ENCODE measurements at places on chromosomes 3 and 15.
A peak's percentile ranks its signal among the peaks of the same experiment; 100 is the strongest.

DNA sequence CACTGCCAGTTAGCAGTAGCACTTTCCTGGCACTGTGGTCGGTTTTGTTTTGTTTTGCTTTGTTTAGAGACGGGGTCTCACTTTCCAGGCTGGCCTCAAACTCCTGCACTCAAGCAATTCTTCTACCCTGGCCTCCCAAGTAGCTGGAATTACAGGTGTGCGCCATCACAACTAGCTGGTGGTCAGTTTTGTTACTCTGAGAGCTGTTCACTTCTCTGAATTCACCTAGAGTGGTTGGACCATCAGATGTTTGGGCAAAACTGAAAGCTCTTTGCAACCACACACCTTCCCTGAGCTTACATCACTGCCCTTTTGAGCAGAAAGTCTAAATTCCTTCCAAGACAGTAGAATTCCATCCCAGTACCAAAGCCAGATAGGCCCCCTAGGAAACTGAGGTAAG is 22.6 kb downstream of the CLDN18 start:
- DNase-seq = no peak

- DNase-seq = no peak
These were observed 36.2 kb downstream of the AP4E1 start for GRCh38 chr15:50944672-50945071.

DNA sequence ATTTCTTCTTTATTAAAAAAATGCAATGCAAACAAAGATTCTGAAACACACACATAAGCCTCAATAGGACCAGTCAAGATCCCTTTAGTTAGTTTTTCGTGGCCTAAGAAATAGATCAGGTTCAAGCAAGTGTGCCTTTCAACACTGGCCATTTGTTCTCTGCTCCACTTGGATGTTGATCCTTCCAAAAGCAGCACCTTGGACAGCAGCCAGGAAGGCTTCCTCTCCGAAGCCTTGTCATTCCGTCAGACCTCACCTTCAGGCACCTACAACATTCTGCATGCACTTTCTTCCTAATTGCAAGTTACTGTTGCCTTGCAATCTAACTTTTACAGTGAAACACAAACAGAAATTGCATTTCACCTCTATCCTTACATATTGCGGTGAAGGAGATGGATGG is 155.9 kb upstream of the FEZF2 start:
- DNase-seq = peak; percentile 43

- DNase-seq = no peak
These were observed 36.7 kb upstream of the MFGE8 start for GRCh38 chr15:88949734-88950400.

GRCh38 chr3:12439161-12439940 is 44.9 kb upstream of the TSEN2 start:
- no peak for DNase-seq

DNA sequence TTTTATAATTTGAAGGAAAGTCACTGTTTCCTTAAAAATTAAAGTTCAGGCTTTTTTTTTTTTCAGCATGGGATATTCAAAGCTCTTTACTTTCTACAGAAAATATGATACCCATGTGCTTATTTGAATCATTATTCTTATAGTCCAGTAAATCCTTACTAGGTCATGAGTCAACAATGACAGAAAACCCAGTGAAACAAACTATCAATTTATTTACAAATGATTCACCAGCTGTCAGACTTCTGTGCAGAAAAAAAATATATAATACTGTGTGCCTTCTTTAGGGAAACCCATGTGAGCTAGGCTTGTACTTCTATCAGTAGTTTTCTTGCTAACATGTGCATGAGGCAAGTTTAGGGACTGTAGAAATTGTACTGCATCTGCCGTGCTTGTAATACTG is 1.2 kb downstream of the ACP3 start:
- peak; percentile 14 for DNase-seq

GRCh38 chr3:47802734-47803479 is at the start of gene DHX30:
TSS of gene DHX30 (plus strand) at chr3:47803138. CDS start at chr3:47810684, 7,546 bp downstream.
- peak; percentile 87 for DNase-seq

DNA sequence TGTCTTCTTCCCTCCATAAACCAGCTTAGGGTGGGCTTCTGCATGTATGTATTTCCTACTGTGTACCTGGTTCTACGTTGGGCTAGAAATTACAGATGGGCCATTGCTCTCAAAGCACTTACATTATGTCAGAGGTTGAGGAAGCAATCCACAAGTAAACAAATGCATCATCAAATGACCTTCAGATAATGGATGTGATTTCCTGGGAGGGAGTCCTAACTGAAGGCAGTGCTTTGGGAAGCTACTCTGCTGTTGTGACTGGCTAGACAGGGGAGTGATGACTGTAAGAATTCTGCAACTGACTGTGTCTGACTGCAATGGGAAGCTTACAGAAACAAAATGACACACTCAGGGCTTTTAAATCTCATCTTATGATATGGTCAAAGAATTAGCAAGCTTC is 71.0 kb upstream of the PRR23E start:
- no peak for DNase-seq

GRCh38 chr3:27333843-27334242 is 35.3 kb downstream of the NEK10 start:
- no peak for DNase-seq

DNA sequence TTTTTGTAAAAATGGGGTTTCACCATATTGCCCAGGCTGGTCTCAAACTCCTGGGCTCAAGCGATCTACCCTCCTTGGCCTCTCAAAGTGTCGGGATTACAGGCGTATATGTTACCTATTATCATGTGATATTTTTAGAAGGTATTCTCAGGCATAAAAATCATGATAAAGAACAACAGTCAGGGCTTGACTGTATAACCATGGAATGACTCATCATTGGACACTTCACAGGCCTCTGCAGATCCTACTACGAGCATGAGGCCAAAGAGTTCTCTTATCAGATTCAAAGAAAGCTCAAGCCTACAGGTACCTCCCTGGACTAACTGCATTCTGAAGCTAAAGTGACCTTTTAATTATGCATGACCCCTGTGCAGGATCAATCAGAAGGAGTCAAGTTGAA is 91.7 kb upstream of the PRICKLE2 start:
- no peak for DNase-seq

GRCh38 chr3:185328324-185329004 is 34.5 kb upstream of the MAP3K13 start:
- DNase-seq = no peak

DNA sequence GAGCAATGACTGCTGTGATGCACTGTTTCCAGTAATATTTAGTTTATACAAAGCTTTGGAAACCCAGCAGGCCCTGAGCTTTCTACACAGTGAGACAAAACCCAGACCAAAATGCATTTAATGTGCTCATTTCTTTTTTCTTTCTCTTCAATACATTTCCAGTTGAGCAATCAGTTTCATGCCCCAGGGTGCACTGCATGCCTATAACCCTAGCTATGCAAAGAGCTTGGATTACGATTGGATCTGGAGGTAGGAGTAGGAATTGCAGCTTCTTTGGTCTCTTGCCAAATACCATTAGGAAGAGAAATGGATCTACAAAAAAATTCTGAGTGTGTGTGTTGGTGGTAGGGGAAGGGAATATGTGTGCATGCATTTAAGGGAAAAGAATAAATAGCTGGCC is 1001.4 kb downstream of the SQOR start:
- no peak for DNase-seq

DNA sequence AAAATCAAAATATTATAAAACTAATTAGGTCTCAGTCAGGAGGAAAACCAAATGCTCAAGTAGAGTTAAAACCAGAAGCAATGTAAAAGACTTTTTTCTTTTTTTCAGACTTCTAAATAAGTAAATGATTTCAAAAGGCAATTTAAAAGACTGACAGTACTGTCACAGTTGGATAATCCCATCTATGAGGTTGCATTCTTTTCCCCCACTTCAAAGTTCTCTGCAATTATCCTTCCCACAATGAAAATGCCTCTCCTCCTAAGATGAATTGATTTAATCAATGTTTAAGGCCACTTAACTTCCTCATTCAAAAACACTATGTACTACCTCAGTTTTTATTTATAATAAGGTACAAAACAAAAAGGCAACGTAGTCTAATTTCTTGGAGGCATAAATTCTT is 8.1 kb downstream of the MRPL3 start:
- no peak for DNase-seq

- DNase-seq = no peak
These were observed 66.4 kb upstream of the NUDT16 start for GRCh38 chr3:131315162-131315561.

GRCh38 chr15:45307230-45307924 is 55.3 kb downstream of the SLC28A2 start:
- DNase-seq = peak; percentile 67

DNA sequence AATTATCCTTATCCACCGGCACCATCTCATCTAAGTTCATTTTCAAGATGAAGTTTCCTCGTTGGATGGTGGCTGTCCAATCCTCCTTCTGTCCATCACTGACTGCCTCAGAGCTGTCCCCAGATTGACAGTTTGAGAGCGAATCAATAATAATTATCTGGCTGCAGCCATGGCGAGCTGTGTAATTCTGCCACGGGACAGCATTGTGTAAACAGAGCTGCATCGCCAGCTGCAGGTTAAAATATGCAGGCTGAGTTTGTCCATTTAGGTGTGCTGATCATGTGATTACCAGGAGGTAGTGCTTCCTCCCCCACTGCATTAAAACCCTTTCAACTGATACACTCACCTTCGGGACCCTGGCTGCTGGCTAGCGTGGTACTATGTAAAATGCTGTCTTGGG is 461.9 kb upstream of the ONECUT1 start:
- DNase-seq = no peak

GRCh38 chr15:60744826-60745460 is 266.0 kb upstream of the ICE2 start:
- DNase-seq = no peak

DNA sequence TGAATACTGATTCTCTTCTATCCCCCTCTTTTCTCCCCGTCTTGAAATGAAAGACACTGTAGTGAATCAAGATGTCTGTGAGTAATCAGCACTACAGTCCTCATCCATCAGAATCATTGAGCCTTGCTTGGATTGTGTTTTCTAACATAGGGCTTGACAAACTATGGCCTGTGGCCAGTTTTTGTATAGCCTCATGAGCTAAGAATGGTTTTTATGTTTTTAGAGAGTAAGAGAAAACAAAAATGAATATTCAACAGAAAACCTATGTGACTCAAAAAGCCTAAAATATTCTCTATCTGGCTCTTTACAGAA is 55.2 kb downstream of the PPM1L start:
- no peak for DNase-seq

GRCh38 chr3:128273109-128273840 is 120.0 kb downstream of the EEFSEC start:
- no peak for DNase-seq

- no peak for DNase-seq
These were observed 566.2 kb downstream of the MAGI1 start for GRCh38 chr3:65472501-65472900.

DNA sequence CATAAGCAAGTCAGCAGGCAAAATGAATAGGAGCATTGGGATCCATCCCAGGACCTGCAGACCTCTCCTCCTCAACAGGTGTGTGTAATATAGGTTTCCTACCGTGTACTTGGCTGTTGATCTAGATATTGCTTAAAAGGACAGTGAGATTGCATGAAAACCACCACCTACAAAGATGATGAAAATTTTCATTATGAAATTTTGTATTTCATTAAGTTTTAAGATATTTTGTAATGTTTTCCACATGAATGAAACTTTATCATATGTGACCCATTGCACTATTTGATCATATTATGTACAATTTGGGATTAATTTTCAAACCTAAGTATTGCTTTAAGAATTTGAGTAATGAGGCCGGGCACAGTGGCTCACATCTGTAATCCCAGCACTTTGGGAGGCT is 94.3 kb upstream of the TRPM1 start:
- DNase-seq = no peak

DNA sequence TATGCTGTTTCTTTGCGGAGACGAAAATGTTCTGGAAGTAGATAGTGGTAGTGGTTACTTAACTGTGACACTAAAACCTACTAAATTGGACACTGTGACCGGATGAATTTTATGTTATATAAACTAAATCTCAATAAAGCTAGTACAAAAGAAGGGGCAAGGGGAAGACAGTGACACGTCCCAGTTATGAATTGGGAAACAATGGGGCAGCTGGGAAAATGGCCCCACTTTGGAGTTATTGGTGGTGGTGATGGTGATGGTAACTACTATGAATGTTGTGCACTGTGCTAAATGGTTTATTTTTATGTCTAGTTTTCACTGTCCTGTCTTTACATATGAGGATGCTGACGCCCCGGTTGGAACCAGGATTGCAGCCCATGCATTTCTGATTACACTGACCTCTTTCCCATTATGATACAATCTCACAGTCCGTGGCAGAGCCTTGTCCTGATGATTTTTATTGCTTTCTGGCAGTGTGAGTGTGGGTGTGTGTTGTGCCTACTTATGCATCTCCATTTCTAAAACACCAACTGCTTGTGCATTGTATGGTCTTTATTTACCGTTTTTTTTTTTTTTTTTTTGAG is 192.0 kb downstream of the FNDC3B start:
- DNase-seq = no peak

GRCh38 chr3:129526121-129526900 is 2.1 kb upstream of the RHO start:
- DNase-seq = no peak

GRCh38 chr3:16801223-16801622 is 83.5 kb upstream of the PLCL2 start:
- peak; percentile 57 for DNase-seq

DNA sequence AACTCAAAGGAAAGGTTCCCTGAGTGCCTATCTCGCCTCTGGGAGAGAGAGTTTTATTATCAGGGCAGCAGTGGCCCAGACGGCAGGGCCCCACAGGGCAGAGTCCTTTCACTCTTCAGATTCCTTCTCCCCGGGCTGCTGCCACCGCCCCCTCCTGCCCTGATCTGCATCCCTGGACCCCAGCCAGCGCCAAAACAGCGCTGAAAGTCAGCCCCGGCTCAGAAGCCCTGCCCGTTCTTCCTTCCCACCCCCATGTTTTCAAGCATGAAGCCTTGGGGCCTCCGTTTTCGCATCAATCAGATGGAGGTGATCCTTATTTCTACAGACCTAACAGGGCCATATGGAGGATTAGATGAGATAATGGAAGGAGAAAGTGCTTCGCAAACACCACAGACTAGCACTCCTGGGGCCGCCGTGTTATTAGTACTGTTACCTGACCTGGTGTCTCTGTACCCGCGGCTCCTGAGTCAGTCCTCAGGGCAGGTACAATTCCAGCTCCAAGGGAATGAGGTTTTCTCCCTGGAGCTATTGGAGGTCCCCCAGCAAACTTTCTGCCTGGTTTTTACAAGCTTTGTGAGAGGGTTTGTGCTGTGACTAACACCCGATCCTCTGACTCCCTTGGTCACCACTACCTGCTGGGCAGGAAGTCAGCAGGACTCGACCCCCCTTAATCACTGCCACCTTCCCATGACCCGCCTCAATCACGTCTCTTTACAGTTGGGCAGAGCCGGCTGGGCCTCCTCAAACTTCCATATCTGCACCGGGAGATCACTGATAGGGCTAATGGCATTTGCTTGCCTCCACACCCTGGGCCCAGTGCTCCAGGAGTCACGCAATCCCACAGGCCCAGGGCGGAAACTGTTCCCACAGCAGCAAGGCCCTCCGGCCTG is 39.5 kb upstream of the TSEN2 start:
- DNase-seq = no peak

GRCh38 chr15:60508442-60508841 is 29.5 kb upstream of the ICE2 start:
- DNase-seq = no peak
